HT1080 (cell line): ENCODE measurements at places on chromosomes 4 and X. TPM values are rescaled to one million over a fixed set of nuclear protein-coding genes. Genes with fewer than 3 reads are reported as not detected.

DNA sequence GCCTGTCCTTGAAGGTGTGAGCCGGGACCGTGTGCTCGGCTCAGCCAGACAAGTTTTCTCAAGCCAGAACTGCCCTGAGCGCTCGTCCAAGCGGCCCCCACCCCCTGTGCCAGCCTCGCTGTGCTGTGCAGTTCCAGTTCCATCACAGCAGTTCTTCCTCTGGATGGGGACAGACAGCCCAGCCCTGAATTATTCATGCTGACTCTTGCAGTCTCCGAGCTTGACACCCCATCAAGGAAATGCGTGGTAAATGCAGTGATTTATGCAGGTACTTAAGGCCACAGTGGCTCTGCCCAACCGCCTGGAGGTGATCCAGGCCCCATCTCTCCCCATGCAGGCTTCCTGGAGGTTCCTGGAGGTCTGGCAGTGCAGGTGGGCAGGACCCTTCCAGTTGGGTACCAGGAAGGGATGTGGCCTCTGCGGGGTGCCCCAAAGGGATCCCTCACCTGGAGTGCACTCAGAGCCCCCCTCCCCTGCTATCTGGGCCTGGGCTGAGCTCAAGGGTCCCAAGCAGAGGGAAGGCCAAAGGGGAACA lies 44.8 kb upstream of the HMX1 start:
- no peak for DNase-seq

- DNase-seq: no peak
These were observed 64.0 kb downstream of the LNX1 start for GRCh38 chr4:53527326-53527725.

DNA sequence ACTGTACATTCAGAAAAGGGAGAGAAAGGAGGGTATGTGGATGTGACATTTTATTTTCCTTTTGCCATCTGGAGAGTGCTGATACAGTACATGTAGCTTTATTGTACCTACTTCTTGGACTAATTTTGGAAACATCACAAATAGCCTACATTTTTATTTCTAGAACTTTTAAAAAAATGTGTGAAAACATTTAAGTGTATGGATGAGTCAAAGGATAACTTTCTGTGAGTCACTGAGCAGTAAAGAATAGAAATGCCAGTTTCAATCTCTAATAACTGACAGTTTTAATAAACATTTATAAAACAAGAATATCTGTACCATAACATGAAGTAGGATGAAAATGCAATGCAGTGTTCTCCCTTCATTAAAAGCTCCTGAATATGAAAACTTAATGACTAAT lies 374.4 kb upstream of the NWD2 start:
- DNase-seq: no peak

GRCh38 chr4:105236202-105236915 lies 89.7 kb downstream of the TET2 start:
- DNase-seq: no peak

DNA sequence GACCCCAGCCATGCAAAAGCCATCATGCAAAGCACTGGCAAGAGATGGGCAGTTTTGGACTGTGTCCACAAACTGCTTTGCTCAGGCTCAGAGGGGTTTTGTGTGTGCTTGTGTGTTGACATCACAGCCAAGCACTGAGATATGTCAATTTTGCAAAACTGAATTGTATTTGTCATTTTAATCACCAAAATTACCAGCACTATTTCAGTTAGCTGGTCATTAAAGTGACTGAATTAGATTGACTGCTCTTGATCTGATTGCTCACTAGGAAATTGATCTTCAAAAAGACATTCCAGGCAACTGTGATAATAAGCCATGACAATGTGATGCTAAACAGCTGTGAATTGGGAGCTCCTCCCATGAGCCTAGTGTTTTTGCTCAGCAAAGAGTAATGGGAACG lies 337.3 kb upstream of the GNPDA2 start:
- no peak for DNase-seq

GRCh38 chr4:25160714-25161592 lies 704 bp upstream of the SEPSECS start:
- DNase-seq: peak; percentile 18

DNA sequence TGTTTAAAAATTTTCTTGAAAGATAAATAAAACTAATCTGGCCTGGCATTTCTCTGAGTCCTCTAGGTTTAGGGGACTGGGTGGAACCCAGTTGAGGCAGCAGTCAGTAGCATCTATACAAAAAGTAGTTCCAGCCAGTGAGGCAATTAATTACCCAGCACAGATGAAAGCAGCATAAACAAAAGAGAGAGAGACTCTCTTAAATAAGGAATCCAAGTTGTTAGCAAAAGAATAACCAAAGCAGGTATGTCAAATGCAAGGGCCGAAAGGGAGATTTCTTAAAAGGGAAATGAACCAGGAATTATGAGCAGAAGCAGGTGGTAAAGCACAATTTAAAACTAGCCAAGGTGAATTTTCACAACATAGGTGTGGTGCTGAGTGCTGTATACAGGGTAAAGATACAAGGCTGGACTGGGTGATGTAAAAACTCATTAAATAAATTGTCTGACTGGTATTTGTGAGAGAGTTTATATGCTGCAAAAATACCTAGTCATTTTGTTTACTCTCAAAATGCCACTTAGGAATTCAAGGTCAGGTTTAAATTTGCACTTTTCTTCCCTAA lies 94.6 kb upstream of the GALNT7 start:
- DNase-seq: no peak

The CUL4B gene
- total RNA-seq: 16.3 and 18.2 TPM in 2 replicates

GRCh38 chr4:128354205-128354821 lies 66.7 kb upstream of the PGRMC2 start:
- DNase-seq: peak; percentile 94

GRCh38 chr4:134327274-134328122 lies 125.9 kb upstream of the PABPC4L start:
- no peak for DNase-seq

GRCh38 chr4:111502626-111503025 lies 642.6 kb upstream of the FAM241A start:
- no peak for DNase-seq

DNA sequence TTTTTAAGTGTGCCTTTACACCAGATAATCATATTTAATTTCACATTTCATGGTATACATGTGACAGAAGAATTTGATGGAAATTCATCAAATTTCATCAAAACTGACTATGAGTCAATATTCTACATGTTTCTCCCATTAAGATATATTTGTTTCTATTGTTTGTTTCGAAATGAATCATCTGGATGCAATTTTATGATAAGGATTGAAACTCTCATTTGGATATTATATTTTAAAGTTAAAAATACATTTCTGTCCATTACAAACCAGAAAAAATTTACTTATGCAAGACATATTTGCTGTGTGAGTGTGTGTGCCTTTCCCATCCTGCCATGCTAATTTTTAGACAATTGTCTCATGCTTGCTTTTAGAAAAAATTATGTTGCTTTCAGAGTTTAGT lies 52.2 kb downstream of the SULT1B1 start:
- DNase-seq: no peak

- DNase-seq: no peak
These were observed 81.7 kb downstream of the FAAH2 start for GRCh38 chrX:57368158-57368557.

The AMER1 gene
- total RNA-seq: 2.4 and 4.0 TPM in 2 replicates

DNA sequence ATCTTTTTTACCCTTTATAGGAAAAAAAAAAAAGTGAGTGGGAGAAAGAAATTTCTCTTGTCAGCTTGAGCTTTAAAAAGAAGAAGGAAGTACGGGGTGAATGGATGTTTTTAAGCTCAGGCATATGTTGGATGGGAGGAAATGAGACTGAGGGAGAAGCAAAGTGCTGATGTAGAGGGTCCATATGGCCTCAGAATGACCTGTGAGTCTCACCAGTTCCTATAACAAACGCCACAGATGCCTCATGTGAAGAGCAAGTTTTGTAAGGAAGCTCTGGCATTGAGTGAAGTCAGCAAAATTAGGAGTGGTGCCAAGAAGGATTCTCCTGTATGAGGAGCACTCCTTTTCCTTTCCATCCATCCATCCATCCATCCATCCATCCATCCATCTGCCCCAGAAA lies 214.6 kb downstream of the PTTG2 start:
- no peak for DNase-seq

- DNase-seq: no peak
These were observed 11.3 kb upstream of the ATP1B4 start for GRCh38 chrX:120350450-120351138.

The SMIM9 gene
- not detected in 2 replicates for total RNA-seq

The CYSLTR1 gene
- not detected in 2 replicates for total RNA-seq

The CLDN22 gene
- total RNA-seq: not detected in 2 replicates

The VCX3A gene
- 0.27 and 0.72 TPM in 2 replicates for total RNA-seq

DNA sequence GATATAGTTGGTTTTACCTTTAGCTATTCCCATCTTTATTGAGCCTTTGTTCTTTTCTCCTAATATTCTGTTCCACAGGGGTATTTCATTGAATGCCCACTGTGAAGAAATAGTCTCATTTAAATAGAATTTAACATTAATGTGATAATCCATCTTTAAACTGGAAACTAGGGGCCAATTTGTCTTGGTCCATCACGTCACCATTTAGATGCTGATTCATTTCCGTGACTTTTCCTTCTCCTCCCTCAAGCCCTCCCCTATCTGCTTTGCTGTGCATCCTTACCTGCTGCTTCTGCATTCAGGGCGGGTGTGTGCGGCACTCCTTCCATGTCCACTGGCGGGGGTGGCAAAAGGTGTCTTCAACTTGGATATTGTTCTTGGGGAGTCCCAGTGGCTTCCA lies 241.1 kb downstream of the FBXW7 start:
- DNase-seq: no peak

The PCYT1B gene
- total RNA-seq: not detected in 2 replicates

The BMX gene
- total RNA-seq: 0.34 TPM in 1 of 2 replicates, not detected in the other

GRCh38 chr4:182144626-182145333 lies 98.4 kb upstream of the TENM3 start:
- peak; percentile 12 for DNase-seq

DNA sequence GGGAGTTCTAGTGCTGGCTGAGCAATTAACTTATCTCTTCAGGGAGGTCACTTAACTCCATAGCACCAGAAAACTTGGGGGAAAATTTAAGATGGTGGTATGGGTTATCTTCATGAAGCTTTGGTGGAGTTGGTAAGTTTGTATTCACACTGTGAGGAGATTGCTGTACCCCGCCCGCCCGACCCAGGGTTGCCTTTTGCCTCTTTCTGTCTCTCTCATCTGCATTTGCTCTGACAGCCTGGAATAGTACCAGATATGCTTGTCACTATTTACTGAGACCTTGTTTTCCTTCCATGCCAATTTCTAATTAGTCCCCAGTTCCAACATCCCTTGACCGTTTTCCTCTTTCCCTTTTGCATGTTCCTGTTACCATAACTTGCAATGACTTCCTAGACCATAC lies 33.1 kb upstream of the ARHGEF9 start:
- no peak for DNase-seq
